Stimulated activated CD4-positive, alpha-beta T cell treated with anti-CD3 and anti-CD28 coated beads, TNF-alpha, amount 100 ng/mL, for 24 hours (primary cell): ENCODE measurements at places on chromosomes 11 and 22.
A peak's percentile ranks its signal among the peaks of the same experiment; 100 is the strongest.

DNA sequence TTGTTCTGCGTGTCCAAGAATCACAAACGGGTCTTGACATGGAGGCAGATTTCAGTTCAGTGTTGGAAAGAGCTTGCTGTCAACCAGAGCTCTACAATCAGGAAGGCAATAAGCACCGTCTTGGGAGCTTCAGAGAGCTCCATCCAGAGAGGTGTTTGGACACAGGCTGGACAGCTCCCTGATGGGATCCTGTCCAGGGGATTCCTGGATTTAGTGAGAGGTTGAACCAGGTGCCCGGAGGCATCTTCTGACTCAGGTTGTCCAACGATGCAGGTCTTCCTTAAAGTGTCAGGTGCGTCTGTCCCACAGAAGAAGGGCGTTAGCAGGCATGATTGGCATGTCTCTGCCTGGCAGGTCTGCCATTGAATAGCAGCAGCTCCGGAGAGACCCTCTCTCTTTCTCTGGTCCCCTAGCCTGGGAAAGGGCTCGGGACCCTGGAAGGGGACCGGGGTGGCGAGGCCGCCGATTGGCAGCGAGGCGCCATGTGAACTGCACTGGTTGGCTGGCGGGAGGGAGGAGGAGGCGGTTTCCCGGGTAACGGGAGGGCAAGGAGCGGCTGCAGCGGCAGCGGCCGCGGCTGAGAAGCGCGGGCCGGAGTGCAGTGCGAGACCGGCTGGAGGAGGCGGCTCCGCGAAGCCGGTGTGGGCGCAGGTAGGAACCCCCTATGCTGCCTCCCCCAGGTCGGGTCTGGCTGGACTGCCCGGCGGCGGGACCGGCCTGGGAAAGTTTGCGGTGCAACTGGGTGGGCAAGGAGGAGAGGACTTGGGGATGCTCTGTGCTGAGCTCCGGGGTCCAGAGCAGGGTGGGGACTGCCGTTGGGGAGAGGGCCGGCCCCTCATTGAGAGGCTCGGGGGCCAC lies 104.1 kb upstream of the E2F8 start:
- DNase-seq, result no peak

DNA sequence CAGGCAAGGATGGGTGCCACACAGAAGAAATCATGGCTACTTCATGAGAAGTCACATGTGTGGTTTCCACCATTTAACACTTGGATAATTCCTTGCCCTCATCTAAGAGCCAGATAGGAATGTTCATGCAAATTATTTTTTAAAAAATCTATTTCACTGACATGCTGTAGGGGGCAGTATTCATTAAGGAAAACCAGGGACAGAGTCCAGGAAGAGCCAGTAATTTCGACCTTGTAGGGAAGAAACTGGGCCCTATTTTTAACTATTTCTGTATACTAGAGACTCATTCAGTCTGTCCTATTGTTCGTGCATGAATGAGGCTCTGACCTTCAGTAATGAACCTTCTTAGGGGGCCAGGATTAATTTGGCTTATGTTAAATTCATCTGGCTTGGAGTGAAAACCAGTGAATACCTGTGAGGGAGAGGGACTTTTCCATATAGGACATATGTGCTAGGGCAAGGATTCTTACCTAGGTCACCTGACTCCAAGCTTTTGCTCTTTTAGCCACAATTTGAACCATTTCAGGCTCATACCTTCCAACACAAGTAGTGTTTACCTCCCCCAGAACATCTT lies 192.7 kb downstream of the NAV2 start:
- DNase-seq, result no peak

DNA sequence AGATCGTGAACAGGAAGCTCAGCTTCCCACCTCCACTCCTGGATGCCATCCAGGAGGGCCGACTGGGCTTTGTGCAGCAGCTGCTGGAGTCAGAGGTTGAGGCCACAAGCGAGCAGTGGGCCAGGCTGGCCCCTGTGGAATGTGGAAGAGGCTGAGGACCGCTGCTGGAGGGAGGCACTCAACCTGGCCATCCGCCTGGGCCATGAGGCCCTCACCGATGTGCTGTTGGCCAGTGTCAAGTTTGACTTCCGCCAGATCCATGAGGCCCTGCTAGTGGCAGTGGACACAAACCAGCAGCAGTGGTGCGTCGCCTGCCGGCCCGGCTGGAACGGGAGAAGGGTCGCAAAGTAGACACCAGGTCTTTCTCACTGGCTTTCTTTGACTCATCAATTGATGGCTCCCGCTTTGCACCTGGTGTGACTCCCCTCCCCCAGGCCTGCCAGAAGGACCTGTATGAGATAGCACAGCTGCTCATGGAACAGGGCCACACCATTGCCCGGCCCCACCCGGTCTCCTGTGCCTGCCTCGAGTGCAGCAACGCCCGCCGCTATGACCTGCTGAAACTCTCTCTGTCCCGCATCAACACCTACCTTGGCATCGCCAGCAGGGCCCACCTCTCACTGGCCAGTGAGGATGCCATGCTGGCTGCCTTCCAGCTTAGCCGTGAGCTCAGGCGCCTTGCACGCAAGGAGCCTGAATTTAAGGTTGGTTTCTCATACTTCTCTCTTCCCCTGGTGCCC lies 24.9 kb downstream of the ART5 start:
- no peak for DNase-seq

- no peak for DNase-seq
These were observed 20.4 kb downstream of the CCDC81 start for GRCh38 chr11:86395061-86395551.

- DNase-seq, result no peak
These were observed 916.5 kb upstream of the FAT3 start for GRCh38 chr11:91308069-91308468.

- DNase-seq, result no peak
These were observed 745.1 kb downstream of the DLG2 start for GRCh38 chr11:84882056-84882455.

DNA sequence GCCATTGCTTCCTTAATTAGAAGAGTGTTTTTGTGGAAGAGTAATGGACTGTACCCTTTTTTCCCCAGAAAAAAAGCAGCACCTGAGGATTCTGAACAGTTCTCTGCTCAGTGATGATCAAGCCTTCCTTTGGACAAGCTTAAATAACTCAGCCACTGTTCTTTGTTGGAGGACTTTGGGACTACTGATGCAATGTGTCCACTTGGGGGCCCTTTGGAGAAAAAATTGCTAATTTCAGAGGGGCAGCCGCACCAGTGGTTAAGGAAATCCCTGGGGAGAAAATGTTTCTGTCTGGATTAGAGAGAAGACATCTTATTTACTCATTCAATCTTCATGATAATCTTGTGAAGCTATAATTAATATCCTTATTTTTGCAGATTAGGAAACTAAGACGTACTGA lies 5.3 kb upstream of the KMT2A start:
- DNase-seq, result no peak

DNA sequence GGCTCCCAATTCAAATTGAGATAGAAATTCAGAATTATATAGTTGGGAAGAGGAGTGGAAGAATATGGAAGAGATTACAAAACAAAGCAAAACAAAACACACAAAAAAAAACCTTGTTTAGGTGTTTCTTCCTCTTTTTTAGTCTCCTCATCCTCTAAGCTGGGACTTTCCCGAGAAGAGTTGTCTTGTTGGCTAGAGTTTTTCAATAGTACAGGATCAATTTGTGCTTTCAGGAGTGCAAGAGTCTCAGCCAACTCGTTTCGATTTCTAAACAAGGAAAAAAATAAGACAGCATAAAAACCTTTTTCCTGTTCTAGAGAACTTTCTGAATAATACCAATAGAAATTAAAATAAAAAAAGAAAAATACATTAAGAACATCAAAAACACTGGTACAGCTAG lies 87.8 kb upstream of the CLNS1A start:
- DNase-seq, result no peak

- no peak for DNase-seq
These were observed 18.8 kb upstream of the USP47 start for GRCh38 chr11:11822946-11823345.

GRCh38 chr22:48555606-48556005 lies 1272.1 kb downstream of the BRD1 start:
- DNase-seq, result no peak

- no peak for DNase-seq
These were observed 1017.0 kb upstream of the CNTN5 start for GRCh38 chr11:98003606-98004371.

GRCh38 chr11:20022363-20023081 lies 137.8 kb downstream of the DBX1 start:
- DNase-seq, result no peak

GRCh38 chr11:57514538-57515331 lies 767 bp downstream of the SLC43A1 start:
- peak; percentile 60 for DNase-seq

DNA sequence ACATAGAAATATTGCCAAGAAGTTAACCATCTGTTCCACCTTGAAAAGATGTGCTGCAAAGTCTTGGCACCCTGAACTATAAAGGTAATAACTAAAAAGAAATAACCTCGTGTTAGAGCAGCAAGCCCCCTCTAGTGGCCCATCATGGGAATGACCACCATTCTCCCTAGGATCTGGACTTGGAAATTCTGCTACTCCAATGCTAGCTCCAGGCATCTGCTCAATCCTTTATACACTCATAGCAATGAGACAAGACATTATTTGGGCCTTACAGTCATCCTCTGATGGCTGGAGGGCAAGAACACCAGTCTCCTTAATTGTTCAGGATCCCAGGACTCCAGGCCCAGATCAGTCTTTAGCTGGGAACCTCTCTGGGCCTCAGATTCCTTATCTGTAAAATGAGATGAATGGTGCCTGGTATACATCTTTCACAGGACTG lies 76.0 kb downstream of the CWC15 start:
- DNase-seq, result peak; percentile 18

DNA sequence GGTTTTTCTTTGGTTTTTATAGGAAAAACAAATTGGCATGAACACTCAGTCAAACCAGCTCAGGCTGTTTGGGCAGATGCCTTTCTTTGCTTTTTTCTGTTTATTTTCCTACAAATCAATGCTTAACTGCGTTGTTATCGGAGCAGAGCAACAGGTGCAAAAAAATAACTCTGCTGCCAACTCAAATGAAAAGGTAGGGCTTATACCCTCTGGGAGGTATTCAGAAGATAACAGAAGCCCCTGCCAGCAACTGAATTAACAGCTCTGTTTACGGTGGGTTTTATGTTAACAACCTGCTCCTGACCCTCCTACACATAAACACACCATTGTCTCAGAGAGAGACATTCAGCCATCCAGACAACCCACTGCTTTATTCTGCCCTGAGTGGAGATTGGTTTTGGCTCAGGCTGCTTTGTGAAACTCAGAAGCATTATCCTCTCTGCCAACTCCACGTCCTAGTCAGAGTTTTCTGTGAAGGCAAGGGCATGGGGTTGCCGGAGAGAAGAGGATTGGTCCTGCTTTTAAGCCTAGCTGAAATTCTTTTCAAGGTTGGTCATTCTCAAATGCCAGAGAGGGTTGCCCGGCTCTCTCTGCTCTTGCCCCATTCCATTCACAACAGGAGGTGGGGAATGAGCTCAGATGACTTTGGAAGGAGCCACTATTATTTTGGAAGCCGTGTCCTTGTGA lies 11.4 kb downstream of the EHF start:
- no peak for DNase-seq

GRCh38 chr11:325796-326591 lies 5.3 kb upstream of the IFITM3 start:
- no peak for DNase-seq

DNA sequence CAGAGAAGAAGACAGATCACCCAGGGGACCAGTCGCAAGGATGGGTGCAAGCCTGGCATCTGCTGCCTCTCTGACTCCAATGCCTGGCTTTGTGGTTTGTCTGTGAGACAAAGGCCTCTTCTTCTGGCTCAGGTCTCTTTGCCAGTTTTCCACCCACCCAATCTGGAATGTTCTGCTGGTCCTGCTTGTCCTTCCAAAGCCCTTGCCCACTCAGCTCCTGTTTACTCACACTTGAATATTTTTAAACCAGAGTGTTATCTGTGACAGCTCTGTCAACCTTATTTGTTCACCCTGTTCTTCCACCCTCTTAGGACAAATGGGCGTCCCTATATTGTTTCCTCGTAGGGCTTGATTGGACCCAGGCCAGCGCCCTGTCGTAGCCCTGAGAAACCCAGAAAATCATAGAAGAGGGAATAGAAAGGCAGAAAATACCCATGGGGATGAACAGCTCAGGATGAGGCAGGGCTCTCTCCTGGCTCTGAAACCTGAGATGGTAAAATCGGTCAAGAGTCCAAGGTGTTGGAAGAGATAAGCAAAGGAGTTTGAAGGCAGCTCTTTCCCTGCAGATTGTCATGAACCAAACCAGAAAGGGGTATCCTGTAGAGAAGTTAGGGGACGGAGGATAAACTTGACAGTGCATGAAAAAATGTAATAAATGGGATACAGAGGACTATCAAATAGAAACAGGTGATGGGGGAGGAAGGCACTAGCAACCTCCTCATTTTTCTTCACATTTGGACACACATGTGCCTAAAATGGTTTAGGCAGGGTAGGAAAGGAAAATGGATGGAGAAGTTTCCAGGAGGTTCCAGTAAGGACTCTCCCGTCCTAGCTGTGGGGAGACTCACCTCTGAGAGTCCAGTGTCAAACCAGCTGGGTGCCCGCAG lies 651 bp downstream of the CRYAB start:
- no peak for DNase-seq

DNA sequence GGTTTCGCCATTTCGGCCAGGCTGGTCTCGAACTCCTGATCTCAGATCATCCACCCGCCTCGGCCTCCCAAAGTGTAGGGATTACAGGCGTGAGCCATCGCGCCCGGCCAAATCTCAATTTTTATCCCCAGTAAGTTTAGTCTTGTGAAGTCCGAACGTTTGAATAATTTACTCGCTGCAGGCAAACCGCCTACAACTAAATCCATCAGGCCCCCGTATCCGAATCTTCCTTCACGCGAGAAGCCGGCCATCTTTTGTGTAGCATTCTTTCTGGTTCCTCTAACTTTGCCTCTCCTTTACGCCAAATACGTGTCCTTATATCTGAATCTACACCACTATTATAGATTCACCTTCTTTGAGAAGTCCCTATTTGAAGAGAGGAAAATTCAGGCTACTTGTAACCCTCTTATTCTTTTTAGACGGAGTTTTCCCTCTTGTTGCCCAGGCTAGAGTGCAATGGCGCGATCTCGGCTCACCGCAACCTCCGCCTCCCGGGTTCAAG lies 581 bp upstream of the EIF3L start:
- DNase-seq, result no peak

GRCh38 chr11:45316258-45316657 lies 30.1 kb upstream of the SYT13 start:
- DNase-seq, result no peak

DNA sequence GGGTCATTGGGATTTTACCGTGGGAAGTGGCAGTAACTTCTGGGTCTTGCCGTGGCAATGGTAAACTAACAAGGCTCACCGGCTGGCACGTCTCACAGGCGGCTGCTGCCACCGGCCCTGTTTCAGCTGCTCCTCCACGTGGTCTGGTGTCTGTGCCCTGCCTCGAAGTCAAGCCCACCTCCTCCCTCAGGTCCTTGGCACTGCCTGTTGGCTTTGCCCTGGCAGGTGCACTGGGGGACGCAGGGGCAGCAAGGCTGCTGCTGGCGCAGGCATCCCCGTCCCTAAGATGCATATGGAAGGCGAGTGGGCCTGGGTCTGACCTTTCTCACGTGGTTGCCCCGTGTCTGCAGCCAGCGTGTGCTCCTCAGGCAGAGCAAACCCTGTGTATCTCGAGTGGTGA lies 783.6 kb downstream of the BRD1 start:
- no peak for DNase-seq

DNA sequence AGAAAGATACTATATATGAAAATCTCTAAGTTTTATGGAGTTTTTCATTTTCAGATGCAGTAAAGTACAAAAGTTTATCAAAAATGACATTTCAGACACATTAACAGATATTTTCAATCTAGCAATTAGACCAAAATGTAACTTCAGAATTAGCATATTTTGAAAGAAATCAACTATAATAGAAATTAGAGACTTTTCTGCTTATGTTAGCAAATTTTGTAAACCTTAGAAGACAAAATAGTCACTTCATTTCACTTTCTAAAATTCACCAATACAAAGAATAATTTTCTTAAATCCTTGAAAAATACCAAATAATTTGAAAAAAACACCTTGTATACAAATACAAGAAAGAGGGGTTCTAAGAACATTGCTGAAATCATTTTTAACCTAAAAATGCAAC lies 135.8 kb upstream of the FIBIN start:
- no peak for DNase-seq
